ENCODE measurements at places on chromosomes 16 and 17. TPM values are rescaled to one million over a fixed set of nuclear protein-coding genes. Genes with fewer than 3 reads are reported as not detected.

RNF213 gene
- total RNA-seq = 141 TPM

NPIPB2 gene
- total RNA-seq = 2.1 TPM

DNA sequence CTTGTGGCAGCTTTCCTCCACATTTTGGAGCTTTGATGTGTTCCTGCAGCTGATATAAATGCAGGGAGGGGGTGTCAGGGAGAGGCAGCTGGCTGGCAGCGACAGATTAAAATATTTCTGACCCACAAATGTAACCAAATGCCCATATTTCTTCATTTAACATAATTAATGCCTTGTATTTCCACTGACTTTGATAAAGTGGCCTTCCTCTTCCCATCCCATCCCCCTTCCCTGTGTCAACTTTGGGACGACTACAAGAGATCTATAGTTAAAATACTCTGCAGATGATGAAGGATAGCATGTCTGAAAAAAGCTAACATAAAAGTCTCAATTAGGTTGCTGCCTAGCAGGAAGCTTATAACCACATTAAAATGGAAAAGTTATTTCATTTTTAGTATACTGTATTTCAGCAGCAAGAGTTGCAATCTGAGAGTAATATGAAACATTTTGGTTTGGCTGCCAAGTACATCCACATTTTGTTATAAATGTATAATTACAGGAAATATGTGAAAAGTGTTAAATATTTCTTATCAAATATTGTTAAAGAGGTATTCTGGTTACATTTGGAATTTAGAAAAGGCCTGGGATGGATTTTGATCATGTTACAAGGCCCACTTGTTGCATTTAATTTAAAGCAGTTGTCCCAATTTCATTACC is 238.7 kb upstream of the TBX2 start:
- no peaks in the 10 kb centered on the region for H3K27me3 ChIP-seq
- H3K4me3 ChIP-seq = no peak overlapping the region
- DNase-seq = no peak
- H3K4me1 ChIP-seq = no peaks in the 10 kb centered on the region
- H3K27ac ChIP-seq = no peak overlapping the region

DNA sequence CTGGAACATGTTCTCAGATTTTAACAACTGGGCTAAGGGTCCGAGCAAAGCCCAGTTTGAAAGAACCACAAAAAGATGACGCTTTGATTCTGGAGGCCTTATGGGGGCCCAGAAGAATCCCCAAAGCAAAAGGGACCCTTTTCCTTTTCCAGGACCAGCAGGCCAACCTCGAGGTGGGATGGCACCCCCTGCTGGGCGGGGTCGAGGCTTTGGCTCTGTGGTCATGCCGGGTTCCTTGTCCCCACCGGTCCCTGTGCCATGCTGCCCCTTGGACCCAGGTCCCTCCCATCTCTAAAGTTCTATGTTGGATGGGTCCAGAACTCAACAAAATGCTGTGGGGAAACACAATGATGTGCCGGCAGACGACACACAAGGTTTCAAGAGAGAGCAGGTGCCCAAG is 30.9 kb downstream of the TMEM204 start:
- no peak overlapping the region for H3K27ac ChIP-seq
- no peak for DNase-seq
- H3K4me1 ChIP-seq = no peaks in the 10 kb centered on the region
- H3K4me3 ChIP-seq = no peak overlapping the region
- no peaks in the 10 kb centered on the region for H3K27me3 ChIP-seq

- no peak overlapping the region for H3K27ac ChIP-seq
- H3K27me3 ChIP-seq = no peaks in the 10 kb centered on the region
- H3K4me1 ChIP-seq = no peaks in the 10 kb centered on the region
- H3K36me3 ChIP-seq = no peaks in the 10 kb centered on the region
These were observed 6.7 kb downstream of the TRPV1 start for GRCh38 chr17:3602499-3602898.

- no peak overlapping the region for H3K4me3 ChIP-seq
- no peak for DNase-seq
- H3K27ac ChIP-seq = no peak overlapping the region
- peaks cover 14% of the 10 kb centered on the region for H3K27me3 ChIP-seq
These were observed 2.9 kb upstream of the SRCIN1 start for GRCh38 chr17:38608648-38609047.

All from uterus (tissue), 4 donors.